ENCODE measurements at places on chromosomes 11 and 22.

GRCh38 chr22:30940685-30941362 lies 27.8 kb downstream of the MORC2 start:
- DNase-seq: no peak

DNA sequence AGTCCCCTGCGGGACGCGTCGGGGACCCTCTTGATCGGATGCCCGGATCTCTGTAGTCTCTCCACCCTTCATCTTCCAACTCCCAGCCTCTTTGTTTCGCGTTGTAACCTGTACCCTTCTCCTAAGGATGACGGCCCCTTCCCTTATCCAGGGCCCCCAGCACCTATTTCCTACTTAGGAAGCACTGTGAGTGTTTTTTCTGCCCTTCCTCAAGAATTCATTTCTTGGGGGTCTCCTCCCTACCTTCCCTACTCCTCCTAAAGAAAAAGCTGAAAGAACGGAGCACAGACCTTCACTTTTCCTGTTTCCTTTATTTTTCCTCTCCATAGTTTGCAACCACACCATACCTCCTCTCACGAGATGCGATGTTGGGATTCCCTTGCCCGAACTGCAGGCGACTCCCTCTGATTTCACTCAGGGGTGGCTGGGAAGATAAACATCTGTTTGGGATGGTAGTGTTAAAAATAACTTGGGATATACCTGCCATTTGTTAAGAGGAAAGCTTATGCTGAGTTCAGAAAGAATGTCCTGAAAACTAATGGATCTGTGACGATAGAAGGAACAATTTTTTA lies 593 bp downstream of the FAM118B start:
- DNase-seq: no peak

DNA sequence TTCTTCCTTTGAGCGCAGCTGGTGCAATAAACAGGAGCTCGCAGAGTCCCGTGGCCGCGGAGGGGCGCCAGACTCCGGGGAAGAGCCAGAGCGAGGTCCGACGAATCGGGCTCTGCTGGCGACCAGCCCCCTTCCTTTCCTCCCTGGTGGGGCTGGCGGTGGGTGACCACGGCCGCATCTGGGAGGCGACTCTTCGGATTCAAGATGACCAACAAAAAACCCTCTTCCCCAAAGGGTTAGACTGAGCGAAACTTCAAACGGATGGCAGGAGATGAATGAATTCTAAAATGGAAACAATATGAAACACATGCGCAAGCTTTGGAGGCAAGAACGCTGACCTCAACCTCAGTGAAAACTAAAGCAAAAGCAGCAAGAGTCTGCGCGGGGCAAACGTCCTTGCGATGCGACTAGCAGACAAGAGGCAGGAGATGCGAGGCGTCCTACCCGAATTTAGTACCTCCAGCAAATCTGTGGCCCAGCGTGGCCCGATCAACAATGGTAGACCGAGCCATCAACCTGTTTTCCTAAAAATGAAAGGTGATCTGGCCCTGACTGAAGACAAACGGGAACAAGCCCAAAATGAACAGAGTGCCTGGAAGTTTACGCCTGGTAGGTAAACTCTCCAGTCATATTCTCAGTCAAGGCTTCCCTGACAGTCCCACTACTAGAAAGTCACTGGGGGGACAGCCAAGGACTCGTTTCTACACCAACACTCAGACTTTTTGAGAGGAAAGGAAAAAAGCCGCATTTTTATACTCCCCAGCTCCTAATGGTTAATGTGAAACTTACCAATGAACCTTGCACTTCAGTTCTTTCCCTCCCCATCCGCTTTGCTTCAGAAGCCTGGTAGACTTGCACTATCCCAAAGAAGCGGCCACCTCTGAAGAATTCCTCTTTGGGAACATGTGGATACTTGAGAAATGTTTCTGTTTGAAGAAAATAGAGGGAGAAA lies 11.6 kb downstream of the MMP3 start:
- peak; percentile 23 for DNase-seq

DNA sequence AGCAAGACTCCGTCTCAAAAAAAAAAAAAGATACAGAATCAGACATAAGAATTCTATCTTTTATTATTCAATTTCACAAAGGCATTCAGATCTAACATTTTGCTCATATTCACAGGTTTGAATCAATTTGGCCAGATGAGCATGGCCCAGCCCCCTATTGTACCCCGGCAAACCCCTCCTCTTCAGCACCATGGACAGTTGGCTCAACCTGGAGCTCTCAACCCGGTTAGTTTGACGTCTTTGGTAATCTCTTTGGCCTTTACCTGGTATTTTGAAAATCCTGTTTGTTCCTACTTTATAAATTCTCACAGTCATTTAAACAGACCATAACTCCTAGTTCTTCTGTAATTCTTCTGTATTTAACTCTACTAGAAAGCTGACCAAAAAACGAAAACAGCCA lies 55.3 kb downstream of the EP300 start:
- no peak for DNase-seq
